CD4-positive, alpha-beta T cell treated with Interleukin-10 for 1 hour (primary cell): ENCODE measurements at places on chromosomes 11 and 22.

DNA sequence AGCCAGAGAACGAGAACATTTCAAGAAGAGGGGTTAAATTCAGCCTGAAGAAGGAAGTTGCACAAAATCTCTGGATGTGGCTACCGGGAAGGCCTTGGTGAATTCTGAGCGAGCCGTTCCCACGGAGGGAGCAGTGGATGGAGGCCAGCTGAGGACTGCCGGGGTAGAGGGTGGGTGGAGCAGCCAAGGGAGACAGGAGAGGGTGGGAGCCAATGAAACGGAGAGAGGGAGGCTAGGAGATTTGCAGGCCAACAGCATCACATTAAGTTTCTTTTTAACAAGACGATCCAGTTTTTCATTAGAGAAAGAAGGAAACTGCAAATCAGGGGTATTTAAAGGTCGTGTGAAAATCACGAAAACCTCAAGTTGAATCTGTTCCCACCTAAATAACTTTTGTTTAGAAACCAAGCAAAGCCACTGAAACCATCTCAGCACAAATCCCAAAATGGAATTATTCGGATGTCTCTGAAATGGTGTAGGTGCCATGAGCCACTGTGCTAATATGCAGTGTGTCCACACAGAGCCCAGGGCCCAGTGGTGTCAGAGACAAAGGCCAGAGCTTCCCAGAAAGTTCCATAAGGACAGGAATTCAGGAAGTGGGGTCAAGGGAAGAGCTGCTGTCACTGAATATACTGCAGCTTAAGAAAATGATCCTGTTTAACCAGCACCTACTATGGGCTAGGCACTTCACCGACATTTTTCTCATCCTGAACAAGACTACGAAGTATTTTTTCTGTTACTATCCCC is 59.7 kb upstream of the SLC35C1 start:
- no peak for DNase-seq

DNA sequence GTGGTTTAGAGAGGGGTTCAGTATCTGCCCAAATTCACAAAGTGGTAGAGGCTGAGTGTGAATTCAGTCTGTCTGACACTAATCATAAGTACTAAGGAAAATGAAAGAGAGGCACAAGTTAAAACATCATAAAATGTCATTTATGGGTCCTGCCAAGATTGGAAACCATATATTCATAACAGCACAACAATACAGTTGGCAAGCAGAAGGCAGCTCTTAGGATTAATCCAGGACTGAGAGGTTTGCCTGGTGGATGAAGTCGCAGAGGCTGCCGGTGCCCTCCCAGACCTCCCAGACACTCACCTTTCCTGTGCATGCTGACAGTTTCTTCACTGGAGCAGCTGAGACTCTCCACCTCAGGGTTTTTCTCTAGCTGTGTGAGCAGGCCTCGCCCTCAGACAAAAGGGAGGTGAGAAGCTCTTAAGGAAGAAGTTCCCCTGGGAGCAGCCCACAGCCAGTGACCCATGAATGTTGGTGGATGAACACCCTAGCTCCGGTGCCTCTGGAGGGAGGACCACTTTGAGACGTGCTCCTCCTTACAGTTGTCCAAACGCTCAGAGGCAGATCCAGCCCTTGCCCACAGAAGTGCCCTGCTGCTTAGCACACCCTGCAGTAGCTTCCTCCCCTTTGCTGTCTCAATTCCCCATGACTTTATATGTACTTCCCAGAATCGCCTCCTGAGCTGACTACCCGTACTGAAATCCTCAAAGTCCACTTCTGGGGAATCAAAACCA is 43.7 kb downstream of the MAML2 start:
- no peak for DNase-seq

GRCh38 chr22:42721045-42721434 is 370 bp upstream of the A4GALT start:
- no peak for DNase-seq

- no peak for DNase-seq
These were observed 536.3 kb downstream of the INSC start for GRCh38 chr11:15651033-15651432.

- no peak for DNase-seq
These were observed 2.4 kb downstream of the SLC16A8 start for GRCh38 chr22:38081636-38081940.

GRCh38 chr11:73390601-73391565 is 14.7 kb downstream of the RELT start:
- no peak for DNase-seq

DNA sequence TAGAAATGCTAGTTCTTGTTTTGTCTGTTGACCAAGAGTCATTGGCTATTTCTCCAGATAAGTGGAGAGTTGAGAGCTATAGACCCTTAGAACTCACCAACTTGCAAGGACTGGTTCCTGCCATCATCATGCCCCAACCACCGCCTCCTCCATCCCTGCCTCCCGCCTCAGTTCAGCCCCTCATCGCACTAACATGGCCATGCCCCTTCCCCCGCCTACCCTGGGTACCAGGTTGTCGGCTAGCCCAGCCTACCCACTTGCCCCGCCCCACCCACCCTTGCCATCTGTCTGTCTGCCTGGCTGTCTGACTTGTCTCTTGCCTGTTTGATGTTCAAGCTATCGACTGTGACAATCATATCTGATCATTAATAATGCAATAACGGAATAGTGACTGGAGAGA is 154.1 kb downstream of the TRIM29 start:
- no peak for DNase-seq
